ENCODE measurements at places on chromosomes 11 and 22. TPM values are rescaled to one million over a fixed set of nuclear protein-coding genes. Genes with fewer than 3 reads are reported as not detected.
A peak's percentile ranks its signal among the peaks of the same experiment; 100 is the strongest.

DNA sequence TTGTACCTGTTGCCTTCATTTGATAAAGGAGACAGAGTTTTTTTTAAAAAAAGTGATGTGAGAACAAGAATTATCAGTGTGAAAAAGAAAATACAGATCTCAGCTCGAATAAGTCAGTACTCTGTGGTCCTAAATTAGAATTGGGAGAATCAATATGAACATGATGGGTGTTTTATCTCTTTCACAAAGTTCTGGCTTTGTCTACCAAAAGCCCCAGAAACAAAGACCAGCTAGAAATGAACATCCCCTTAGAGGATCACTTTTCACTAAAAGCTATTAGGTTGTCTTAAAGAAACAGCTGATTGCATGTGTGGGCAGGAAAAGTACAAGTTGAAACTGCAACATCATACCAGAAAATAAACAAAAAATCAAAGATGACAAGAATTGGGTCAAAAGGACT lies 8.4 kb upstream of the ST14 start:
- no peak for DNase-seq
- no peak overlapping the region for H3K27ac ChIP-seq
- no peaks in the 10 kb centered on the region for H3K4me1 ChIP-seq
- H3K27me3 ChIP-seq = no peaks in the 10 kb centered on the region

FOSL1 gene
- 72.1 TPM for total RNA-seq

DNA sequence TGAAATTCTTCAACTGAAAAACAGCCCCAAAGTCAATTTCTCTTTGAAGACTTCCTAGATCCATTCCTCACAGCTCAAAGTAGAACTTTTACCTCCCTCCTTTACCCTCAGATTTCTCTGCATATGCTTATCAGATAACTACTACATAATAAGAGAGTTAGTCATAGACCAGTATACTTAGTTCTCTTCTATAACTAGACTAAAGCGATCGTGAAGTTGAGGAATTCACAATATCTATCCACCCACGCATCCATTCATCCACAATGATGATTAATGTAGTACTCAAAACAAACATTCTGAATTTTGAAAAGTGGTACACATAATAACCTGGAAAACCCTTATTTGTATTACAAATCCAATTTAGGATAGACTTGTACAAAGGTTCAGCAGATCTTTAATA lies 800.9 kb upstream of the TENM4 start:
- no peaks in the 10 kb centered on the region for H3K27me3 ChIP-seq
- DNase-seq = no peak
- no peak overlapping the region for H3K4me3 ChIP-seq
- H3K4me1 ChIP-seq = no peaks in the 10 kb centered on the region
- no peaks in the 10 kb centered on the region for H3K36me3 ChIP-seq

DNA sequence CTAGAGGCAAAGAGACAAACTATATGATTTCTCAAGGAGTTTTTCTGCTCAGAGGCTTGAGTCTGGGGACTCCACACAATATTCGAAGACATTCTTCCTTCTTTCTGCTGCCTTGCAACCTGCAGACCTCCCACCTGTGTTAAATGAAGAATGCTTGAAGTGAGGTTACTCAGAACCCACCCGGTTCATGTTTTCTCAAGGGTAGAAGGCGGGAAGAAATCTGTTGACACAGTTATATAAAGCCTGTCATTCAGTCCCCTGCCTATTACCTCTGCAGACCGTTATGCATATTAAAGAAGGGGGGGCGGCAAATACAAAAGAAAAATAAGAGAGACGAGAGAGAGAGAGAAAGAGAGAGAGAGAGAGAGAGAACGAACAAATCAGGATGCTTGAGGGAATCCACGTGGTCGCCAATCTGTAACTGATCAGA lies 2.2 kb upstream of the KMT2A start:
- peaks cover 8% of the 10 kb centered on the region for H3K4me1 ChIP-seq
- H3K27ac ChIP-seq = no peak overlapping the region
- peak overlapping the region; percentile 72 for H3K4me3 ChIP-seq
- no peaks in the 10 kb centered on the region for H3K27me3 ChIP-seq
- no peaks in the 10 kb centered on the region for H3K36me3 ChIP-seq
- no peak for DNase-seq

SCN3B gene
- total RNA-seq = not detected

DNA sequence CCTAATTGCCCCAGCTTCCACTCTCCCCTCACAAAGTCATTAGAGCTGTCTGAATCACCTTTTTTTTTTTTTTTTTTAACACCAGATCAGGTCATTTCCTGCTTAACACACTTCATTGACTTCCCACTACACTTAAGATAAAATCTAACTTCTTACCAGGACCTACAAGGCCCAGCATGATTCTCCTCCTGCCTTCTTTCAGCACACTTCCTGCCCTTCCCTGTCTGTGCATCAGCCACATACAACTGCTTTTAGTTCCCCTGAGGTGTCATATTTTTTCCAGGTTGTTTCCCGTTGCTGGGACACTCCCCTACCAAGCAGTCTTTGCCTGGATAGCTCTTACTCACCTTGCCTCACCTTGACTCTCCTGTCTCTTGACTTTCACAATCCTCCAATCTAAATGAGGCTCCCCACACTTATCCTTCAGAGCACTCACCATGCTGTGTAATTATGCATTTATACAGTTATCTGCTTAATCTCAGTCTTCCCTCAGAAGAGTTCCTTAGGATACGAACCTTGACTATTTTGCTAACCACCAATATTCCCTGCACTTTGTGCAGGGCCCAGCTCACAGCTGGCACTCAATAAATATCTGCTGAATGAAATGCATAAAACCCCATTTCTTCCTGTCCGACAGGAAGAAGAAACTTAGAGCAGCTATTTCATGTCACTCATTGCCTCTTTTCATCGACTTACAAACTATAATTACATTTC lies 96.6 kb upstream of the AKIP1 start:
- H3K4me3 ChIP-seq = no peak overlapping the region
- no peak for DNase-seq
- H3K36me3 ChIP-seq = no peaks in the 10 kb centered on the region
- peaks cover 14% of the 10 kb centered on the region for H3K4me1 ChIP-seq

DNA sequence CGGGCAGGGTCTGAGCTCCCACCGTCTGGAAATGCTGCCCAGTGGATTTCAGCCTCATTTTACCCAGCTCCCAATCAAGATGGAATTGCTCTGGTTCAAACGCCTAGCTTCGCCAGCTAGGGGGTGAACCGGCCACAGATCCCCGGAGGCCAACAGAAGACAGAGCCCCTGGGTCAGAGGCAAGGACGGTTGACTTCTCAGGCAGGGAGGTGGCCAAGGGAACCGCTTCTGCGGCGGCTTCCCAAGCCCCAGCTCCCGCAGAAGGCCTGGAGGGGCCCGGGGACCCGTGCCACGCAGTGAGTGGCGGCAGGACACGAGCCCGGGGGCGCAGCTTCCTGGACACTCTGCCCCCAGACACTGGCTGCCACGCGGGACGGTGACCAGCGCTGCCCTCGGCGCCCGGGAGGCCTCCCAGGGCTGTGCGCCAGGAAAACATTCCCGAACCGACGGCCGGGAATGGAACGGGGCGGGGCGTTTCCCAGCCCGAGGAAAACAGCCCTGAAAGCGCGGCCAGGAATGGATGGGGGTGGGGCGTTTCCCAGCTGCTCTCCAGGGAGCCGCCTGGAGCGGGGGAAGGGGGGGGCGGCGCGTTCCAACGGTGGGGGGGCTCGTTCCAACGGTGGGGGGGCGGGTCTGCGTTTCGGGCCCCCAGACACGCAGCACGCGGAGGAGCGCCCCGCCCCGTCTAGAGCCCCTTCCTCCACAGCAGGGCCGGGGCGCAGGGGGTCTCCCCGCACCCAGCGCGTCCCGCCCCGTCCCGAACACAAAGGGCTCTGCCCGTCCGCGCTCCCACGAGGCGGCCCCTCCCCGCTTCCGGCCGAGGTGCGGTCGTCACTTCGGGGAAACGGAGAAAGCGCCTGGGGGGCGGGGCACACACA lies 13.5 kb upstream of the B4GALNT4 start:
- peaks cover 9% of the 10 kb centered on the region for H3K4me1 ChIP-seq
- no peaks in the 10 kb centered on the region for H3K36me3 ChIP-seq
- H3K4me3 ChIP-seq = peak overlapping the region; percentile 36
- H3K27me3 ChIP-seq = 0 out of 2 replicates have a peak, but pooled peaks cover 5% of the 10 kb centered on the region
- H3K27ac ChIP-seq = peak overlapping the region; percentile 99
- peak; percentile 93 for DNase-seq

KRTAP5-1 gene
- not detected for total RNA-seq

OPCML gene
- total RNA-seq = 0.58 TPM

- no peaks in the 10 kb centered on the region for H3K36me3 ChIP-seq
- H3K27ac ChIP-seq = no peak overlapping the region
- H3K4me3 ChIP-seq = no peak overlapping the region
- DNase-seq = no peak
These were observed 469.2 kb upstream of the ANO5 start for GRCh38 chr11:21723678-21724077.

LRRC74B gene
- total RNA-seq = not detected

OR51B2 gene
- not detected for total RNA-seq

DNA sequence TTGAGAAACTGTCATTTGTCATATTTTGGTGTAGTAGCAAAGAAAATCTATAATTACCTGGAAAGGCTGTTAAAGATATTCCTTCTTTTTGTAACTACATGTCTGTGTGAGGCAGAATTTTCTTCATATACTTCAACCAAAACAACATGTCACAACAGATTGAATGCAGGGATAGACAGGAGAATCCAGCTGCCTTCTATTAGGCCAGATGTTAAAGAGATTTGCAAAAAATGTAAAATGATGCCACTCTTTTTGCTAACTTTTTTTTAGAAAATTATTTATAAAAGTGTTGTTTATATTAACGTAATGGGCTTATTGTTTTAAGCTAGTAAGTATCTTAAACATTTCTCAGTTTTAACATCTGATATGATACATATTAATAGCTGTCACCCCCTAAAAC lies 12.7 kb downstream of the DGKZ start:
- H3K4me3 ChIP-seq = no peak overlapping the region
- H3K27ac ChIP-seq = no peak overlapping the region
- H3K36me3 ChIP-seq = peaks cover 6% of the 10 kb centered on the region
- DNase-seq = no peak
- H3K4me1 ChIP-seq = peaks cover 20% of the 10 kb centered on the region

- peaks cover 72% of the 10 kb centered on the region for H3K36me3 ChIP-seq
- H3K27me3 ChIP-seq = no peaks in the 10 kb centered on the region
- DNase-seq = peak; percentile 98
- H3K27ac ChIP-seq = peak overlapping the region; percentile 99
- peaks cover 28% of the 10 kb centered on the region for H3K4me1 ChIP-seq
- no peak overlapping the region for H3K4me3 ChIP-seq
These were observed 17.1 kb downstream of the MAFF start for GRCh38 chr22:38218661-38219622.

- DNase-seq = no peak
- no peaks in the 10 kb centered on the region for H3K4me1 ChIP-seq
- no peak within 1 kb of the TSS for H3K27ac ChIP-seq
- H3K4me3 ChIP-seq = no peak within 1 kb of the TSS
These were observed at the start of gene OR5T2 for GRCh38 chr11:56234155-56234554. Gene OR5T2, minus strand, starts transcription at chr11:56234255. Its CDS starts 1,193 bp downstream, at chr11:56233062.

DNA sequence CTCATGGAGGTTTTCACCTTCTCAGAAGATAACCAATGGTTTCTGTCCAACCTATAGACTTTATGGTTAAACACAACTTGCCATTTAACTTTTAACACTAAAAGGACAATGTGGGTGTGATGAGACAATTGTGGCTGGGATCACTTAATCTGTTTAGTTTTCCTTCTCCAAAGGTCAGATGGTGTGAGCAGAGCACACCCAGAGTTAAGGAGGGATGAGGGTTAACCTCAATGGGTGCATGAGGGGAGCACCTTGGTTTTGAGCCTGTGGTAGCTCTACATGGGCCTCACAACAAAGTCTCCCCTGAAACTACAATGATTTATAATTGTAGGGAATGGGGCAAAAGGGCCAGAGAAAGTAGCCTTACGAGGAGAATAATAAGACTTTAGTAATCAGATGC lies 28.9 kb upstream of the CHRM4 start:
- no peak overlapping the region for H3K27ac ChIP-seq
- no peaks in the 10 kb centered on the region for H3K4me1 ChIP-seq
- no peak overlapping the region for H3K4me3 ChIP-seq
- H3K27me3 ChIP-seq = no peaks in the 10 kb centered on the region
- peaks cover 12% of the 10 kb centered on the region for H3K36me3 ChIP-seq

SLC22A25 gene
- not detected for total RNA-seq

UBQLNL gene
- 0.05 TPM for total RNA-seq

CXCR5 gene
- total RNA-seq = not detected

DNA sequence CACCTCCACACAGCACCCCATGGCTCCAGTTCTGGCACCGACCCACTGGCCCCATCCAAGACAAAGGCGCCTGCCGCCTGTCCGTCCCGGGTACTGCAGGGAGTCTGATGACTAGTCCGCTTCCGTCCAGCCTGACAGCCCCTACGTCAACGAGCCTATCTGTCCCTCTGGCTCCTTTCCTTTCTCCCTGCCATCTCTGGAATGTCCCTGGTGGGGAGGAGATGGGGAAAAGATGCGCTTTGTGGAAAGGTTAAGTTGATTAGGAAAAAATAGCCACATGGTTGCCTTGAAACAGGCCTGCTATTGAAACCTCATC lies 10.4 kb downstream of the PDGFB start:
- peaks cover 29% of the 10 kb centered on the region for H3K4me1 ChIP-seq
- H3K27me3 ChIP-seq = no peaks in the 10 kb centered on the region

EIF4G2 gene
- total RNA-seq = 1,031 TPM

SLC6A5 gene
- total RNA-seq = not detected

DNA sequence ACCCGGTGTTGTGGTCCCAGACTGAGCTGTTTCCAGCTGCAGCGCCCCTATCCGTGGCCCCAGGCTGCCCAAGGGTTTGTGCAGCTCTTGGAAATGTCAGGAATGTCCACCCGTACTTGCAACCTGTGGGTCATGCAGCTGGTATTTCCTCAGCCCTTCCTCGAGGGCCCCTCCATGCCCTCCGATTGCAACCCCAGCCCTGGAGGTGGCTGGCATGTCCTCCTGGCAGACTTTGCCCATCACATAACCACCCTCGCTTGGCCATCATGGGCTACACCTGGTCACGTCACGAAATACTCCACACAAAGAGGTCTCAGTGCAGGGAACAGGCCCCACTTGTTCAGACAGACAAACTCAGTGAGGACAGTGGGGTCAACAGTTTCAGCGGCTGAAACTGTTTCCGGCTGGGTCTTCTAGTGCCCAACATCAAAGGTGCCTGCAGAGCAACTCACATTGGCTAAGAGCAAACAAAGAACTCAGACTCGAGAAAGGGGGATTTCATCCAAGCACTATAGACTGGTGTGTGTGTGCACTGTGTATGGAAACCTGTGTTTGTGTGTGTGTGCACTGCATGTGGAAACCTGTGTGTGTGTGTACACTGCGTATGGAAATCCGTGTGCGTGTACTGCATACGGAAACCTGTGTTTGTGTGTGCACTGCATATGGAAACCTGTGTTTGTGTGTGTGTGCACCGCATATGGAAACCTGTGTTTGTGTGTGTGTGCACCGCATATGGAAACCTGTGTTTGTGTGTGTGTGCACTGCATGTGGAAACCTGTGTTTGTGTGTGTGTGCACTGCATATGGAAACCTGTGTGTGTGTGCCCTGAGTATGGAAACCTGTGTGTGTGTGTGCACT lies 72.8 kb upstream of the CCND1 start:
- no peak overlapping the region for H3K4me3 ChIP-seq
- H3K4me1 ChIP-seq = peaks cover 23% of the 10 kb centered on the region
- no peaks in the 10 kb centered on the region for H3K27me3 ChIP-seq
- H3K27ac ChIP-seq = 0 out of 2 replicates have a peak overlapping the region, but pooled peaks have one; percentile 22
- DNase-seq = peak; percentile 61

CYTH4 gene
- not detected for total RNA-seq
